ENCODE measurements at places on chromosomes 2 and 18.

- no peak for DNase-seq
Measured at GRCh38 chr18:27017901-27018500, 152.5 kb upstream of the AQP4 start.

DNA sequence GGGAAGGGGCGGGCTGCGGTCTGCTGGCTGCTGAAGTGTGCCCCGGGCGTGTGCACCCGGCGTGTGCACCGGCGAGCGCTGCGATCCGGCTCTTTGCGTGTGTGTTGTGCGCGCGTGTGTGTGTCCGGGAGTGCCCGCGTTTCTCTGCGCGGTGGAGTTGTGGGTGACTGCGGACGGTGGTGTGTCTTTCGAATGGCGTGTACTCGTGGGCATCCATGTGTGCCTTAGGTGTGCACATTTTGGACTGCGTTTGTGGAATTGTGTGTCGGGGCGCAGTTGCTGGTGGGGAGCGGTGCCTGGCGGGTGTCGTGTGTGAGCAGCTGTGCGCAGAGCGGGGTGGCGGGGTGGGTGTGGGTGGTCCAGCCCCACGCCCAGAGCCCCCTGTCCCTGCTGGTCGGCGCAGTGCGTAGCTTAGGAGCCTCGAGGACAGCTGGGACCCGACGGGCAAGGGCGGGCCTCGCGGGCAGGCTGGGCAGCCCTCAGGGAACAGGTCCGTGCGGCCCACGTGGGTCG is 533 bp downstream of the HPCAL1 start:
- DNase-seq: no peak

DNA sequence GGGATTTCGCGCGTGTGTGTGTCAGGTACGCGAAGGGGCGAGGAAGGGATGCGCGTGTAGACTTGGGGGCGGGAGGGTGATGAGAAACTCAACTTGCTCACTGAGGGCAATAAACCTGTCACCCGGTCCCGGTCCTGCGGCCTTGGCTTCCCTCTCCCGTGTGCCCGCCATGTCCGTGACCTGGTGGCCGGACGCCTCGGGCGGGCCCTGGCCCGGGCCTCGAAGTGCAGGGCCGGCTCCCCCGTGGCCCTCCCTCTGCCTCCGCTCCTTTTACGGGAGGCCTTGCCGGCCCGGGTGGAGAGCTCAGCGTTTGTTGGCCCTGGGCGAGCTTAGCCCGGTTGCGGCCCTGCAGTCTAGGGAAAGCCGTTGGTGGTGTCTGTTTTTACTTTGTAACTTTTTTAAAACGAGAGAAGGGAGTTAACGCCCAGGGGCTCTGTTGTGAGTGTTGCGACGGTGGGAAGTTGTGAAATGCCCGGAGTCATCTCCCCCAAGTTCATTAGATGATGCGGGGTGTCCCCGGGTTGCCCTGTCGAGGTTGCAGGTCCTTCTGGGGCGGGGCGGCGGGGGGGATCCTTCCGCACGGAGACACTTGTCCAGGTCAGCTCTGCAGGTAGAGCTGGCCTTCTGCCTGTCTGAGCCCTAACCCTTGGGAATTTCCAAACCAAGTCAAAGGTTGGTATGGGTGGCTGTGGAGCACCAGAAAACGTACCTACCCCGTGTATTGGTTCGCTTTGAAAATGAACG is 883 bp downstream of the SMCHD1 start:
- no peak for DNase-seq

DNA sequence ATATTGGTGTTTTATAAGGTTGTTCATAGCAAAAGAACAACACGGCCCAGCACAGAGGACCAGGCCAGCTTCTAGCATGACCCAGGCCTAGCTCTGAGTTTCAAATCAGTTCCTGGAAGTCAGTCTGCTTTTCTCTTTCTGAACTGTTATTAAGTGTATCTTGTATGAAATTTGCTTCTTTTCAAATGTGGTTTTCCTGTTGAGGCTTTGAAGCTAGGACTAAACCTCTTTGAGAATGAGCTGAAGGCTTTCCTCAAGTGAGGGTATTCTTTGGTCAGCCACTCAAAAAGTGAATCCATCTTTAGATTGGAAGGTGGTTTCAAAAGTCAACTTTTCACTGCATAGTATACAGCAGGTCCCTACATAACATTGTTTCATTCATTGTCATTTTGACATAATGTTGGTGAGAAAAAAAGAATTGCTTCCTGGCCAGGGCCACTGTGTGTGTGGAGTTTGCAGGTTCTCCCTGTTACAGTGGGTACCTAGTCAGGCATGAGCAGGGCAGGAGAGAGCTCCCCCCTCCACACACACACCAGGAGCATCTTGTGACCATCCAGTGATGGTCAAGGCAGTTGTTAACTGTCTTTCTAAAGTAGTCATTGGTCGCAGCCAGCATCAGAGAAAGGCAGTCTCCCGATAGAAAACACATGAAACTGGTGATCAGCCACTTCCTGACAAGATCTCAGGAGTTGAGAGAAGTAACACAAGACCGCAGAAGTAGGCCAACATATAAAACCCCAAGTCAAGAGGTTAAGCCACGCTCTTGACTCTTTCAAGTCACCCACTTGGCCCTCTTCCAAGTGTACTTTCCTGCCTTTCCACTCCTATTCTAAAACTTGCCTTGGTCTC is 6.7 kb upstream of the ACAA2 start:
- peak; percentile 23 for DNase-seq

DNA sequence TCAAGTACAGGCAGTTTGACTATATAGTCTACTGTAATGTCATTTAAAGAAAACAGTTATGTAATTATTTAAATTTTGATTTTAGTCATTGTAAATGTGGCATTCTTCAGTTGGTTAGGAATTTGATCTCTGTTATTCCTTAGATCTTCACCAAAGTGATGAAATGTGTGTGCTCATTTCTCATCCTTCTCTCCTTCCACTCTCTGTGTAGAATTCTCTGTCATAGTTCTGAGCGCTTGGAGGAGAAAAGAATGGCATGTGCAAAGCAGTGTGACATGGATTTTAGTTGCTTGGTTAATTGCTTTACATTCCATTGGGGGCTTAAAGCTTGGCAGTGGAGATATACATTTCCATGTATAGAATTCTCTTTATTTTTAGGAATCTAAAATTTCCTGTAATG is 14.8 kb downstream of the PIK3C3 start:
- DNase-seq: no peak

GRCh38 chr2:188475945-188476344 is 184.3 kb downstream of the GULP1 start:
- no peak for DNase-seq

GRCh38 chr18:76953583-76954233 is 131.4 kb downstream of the ZNF236 start:
- DNase-seq: no peak

DNA sequence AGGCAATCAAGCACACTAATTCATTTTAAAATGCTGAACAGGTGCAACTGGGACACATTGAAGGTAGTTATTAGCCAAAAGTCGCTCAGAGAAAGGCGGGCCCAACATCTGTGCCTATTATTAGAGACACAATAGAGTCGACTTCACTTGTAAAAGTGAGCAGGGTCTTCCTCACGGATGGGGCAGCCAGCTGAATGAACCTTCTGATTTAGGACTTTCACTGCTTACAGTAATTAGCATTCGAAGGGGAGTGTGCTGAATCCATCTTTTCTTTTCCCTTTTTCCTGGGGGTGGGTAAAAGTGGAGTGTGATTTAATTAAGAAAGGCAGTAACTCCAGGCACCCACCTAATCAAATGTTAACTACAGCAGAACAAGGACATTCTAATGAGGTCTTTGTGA is 677.7 kb downstream of the DCDC2C start:
- DNase-seq: no peak

DNA sequence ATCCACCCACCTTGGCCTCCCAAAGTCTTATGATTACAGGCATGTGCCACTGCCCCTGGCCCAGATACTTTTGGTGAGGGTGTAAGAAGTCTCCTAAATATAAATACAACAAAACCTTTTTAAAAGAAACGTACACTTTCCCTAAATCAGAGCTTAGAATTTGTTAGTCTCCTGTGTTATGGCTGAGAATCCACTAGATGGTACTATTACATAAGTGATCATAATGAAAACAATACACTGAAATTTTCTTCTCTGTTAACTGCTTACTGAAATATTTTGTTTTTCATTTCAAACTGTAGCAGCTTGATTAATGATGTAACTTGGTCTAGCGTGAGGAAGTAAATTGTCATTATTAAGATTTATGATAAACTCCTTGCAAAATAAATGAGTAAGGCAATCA is 74.8 kb upstream of the FAM98A start:
- no peak for DNase-seq

GRCh38 chr2:54966165-54966832 is 84.0 kb downstream of the RTN4 start:
- DNase-seq: no peak

GRCh38 chr2:169718930-169719504 is 14.6 kb upstream of the KLHL23 start:
- DNase-seq: no peak

DNA sequence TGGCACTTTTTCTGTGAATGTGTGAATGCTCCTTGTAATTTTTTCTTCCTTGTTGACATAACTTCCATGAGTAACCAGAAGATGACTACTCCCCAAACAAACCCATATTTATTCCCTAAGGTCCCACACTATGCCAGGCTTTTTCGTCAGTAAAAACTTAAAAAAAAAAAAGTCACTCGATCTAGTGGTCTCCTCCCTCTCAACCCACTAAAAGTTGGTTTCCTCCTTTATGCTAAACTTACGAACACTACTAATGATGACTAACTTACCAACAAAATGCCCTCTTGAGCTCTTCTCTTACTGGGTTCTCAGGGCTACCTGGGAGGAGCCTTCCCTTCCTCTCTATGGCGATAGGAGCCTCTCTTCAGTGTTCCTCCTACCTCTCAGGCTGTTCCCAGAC is 18.2 kb downstream of the ACVR1 start:
- no peak for DNase-seq

DNA sequence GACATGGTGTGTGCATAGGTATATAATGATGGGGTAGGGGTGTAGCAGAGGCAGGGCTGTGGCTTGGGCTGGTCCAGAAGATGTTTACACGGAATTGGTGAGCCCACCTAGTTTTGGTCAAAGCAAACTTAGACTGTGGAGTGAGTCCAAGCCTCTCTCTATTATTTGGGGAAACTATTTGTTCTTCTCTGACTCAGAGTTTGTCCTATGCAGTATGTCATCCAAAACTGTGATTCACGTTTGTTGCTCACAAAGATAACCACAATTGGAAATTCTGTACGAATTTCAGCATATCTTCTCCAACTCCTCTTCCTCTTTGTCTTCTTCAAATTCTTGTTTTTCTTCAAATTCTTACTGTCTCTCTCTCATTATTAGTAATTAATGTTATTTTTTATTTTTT is 292.9 kb downstream of the XIRP2 start:
- DNase-seq: no peak

DNA sequence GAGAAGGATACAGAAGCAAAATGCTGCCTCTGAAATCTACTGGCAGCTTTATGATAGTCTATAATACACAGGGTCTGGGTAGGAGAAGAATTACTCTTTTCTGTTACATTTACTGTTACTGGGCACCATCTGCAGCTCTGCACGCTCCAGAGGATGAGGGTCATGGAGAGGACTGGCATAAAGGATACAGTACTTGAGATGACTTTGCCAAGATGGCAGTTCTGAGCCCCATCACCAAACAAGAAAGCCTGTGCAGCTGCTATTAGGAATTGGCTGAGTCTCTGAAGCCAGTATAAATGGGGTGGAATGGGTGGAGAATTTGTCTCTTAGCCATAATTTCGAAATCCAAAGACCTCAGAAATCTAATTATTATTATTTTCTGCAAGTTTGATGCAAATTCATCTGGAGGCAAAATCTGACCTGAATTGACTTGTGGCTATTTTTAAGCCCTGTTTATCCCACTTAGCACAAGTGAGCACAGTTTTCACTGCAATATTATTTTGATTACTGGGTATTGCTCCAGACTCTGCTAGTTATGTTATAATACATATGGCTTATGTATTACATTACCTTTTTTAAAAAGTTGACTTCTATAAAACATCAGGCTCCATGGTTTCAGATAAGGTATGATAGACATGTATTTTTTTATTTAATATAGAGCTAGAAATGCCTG is 579.5 kb downstream of the MBD2 start:
- no peak for DNase-seq

GRCh38 chr2:96841701-96842495 is 1.9 kb downstream of the ANKRD23 start:
- DNase-seq: no peak

DNA sequence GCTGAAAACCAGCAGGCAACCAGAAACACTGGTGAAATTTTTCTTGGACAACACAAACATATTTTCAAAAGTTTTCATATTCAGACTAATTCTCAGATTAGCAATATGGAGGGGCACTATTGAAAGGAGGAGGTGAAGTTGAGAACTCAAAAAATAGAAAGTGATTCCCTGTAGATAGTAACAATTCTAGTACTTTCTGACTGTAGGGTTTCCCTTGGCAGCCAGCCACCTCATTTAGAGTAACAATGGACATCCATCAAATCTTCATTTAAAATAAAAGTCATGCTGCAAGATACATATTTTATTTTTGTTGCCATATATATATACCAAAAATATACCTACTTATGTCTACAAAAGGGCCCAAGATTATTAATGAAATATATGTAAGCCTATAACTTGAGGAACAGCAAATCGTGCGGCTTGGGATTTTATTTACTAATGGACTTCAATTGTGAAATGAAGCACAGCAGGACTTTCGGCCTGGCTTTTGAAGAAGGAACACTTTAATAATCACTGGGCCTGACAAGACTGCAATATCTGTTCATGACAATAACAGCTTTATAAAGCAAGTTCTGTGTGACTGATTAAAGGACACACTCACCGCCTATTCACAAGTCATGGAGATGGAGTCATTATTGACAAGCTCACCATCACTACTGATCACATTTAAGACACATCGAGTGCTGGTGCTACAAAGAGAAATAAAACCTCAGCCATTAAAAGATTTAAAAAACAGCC is 6.8 kb upstream of the NR4A2 start:
- no peak for DNase-seq

DNA sequence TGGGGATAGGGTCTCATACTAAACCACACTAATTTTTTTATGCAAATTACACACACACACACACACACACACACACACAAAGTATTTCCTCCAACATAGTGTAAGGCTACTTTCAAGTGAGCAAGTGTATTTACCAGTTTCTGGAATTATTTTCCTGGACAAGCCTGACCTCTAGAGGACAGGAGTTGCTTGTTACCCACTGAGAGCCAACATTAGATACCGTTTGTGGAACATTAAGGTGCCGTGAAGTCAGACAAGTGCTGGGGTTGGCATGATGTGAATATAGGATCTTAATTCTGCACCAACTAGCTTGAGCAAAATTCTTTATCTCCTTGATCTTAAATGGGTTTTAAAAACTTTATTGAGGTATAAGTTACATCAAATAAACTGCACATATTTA is 39.3 kb upstream of the SERPINB2 start:
- no peak for DNase-seq

- DNase-seq: no peak
Measured at GRCh38 chr2:12513339-12513738, 203.4 kb upstream of the TRIB2 start.

All from activated T-cell treated with anti-CD3 and anti-CD28 coated beads for 4 hours (primary cell).